ENCODE measurements at places on chromosomes 1 and 21.

DNA sequence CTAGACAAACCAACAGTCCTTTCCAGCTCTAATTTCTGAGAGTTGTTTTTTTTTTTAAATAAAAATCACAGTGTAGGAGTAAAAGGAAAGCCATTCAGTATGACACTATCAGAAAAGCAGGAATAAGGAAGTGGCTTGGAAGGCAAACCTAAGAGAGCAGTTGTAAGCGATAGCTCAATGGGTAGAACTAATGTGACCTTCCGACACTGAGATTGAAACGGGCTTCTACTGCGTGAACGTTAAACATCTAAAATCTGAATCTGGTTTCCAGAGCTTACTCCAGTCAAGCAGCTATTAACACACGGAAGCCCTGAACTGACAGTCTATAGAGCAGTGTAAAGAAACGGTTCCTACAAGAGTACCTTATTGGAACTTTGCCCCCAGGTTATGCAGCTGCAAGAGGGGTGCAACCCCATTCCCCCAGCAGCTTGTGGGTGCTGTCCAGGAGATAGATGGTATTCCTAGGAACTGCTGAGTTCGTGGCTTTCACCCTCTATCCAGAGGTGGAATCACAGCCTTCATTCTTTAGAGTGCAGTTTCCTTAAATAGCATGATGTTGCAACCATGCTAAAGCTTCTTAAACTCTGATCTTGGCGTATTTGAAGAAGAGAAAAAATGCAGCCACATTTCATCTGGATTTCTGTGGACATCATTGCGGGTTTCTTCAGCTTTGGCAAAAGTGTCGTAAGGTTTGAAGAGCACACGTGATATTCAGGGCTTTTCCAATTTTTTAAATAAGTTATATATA, 3.3 kb upstream of the IRF2BP2 start:
- no peak for DNase-seq

DNA sequence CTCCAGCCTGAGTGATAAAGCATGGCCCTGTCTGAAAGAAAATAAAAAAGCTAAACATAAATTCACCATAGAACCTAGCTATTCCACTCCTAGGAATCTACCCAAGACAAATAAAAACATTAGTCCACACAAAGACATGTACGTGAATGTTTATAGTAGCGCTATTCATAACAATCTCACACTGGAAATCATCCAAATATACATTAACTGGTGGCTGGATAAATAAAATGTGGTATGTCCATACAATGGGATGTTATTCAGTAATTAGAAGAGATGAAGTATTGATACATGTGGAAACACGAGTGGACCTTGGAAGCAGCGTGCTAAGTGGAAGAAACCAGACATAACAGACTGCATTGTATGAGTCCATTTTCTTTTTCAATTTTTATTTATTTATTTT, 29.7 kb downstream of the RIPPLY3 start:
- no peak for DNase-seq

GRCh38 chr1:114671011-114671938, 1.4 kb upstream of the DENND2C start:
- no peak for DNase-seq

DNA sequence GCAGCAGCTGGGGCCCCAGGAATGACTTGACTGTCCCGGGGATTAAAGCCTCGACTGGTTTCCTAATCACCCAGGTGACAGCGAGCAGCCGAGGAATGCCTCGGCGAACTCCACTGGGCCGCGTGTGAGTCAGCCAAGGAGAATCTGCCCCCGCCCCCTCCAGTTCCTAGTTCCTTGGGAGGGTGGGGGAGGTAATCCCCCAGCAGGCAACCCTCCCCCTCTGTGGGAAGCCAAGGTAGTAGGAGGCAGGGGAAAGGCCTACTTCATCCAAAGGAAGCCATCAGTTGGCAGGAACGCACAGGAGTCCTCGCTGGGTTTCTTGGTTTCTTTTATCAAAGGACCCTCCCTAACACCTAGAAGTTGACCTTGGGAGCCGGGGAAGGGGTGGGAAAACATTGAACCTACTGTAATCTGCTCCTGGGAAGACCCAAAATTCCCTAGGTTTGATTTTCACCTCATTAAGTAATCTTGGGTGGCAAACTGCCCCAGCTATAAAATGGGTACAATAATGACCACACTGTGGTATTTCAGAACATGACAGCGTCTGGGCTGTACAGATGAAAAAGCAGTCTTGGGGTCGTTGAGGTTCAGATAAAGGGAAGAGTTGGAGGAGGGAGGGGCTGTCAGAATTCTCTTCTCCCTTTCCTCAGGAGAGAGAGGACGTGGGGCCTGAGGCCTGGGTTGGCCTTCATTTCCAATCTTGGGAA, 1.4 kb downstream of the TENT5B start:
- no peak for DNase-seq

GRCh38 chr1:40592107-40592803, 60.8 kb downstream of the ZNF684 start:
- DNase-seq, result no peak

DNA sequence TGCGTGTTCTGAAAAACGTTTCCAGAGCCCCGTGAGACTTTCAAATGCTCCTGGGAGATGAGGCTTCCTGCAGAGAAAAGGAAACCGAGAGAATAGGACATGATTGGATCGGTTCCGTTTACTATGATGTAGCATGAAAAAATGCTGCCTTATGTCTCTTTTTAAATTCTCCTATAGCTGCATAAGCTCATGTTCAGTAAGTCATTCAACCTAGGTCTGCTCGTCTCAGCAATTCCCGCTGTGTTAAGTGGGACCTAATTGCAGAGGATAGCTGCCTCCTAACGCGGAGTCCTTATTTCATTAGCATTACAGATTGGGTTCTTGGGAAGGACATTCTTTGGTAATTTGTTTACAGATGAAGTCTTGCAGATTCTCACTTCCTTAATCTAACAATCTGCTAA, 165.3 kb downstream of the GALNT2 start:
- no peak for DNase-seq

- DNase-seq, result peak; percentile 48
Observed at GRCh38 chr1:1058921-1059493, 15.1 kb downstream of the RNF223 start.

- no peak for DNase-seq
Observed at GRCh38 chr1:59502009-59502691, 205.3 kb downstream of the FGGY start.

DNA sequence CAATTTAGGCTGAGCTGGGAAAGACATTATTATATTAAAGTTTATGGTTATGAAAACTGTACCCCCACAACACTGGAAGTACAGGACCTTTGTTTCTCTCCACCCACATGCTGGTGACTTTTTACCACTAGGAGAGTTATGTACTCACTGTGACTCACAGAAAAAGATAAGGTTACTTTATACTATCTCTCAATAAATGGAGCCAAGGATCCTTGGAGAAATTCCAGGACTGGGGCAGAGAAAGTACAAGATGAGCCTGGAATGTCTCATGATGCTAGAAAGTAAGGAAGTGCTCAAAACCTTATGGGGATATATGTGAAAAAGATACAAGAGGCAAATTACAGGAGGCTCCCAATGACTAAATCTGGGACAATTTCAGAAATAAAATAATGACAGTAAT, 63.9 kb upstream of the C1orf105 start:
- no peak for DNase-seq

DNA sequence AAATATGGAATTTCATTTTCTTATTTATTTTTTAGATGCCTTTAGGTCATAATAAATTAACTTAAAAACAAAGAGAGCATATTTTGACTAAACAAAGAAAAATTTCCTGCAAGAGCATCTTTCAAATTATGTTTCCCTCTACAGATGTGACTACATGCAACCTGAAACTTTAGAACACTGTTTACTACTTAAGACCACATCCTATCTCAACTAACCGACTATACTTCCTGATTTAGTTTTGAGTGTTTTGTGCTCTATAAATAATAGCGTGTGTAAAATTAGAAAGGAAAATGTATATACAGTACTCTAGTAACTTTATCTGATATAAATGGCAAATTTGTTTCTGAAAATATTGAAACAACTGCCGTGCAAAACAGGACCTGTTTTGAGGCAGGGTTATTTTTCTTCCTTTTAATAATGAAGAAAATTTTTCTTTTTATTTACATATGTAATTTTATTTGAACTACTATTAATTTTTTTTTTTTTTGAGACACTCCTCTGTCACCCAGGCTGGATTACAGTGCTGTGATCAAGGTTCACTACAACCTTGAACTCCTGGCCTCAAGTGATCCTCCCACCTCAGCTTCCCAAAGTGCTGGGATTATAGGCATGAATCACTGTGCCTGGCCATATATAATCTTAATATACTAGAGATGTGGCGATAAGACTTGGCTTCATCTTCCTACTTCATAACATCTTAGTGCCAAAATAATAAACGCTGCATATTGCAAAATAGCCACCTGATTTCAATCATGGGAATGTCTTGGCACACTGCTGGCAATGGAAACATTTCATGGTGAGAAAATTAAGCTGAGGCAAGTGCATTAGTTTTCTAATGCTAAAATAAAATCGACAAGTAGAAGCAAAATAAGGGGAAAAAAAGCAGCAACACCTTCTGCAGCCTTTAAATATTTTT, 12.3 kb downstream of the ZRANB2 start:
- DNase-seq, result no peak

- DNase-seq, result no peak
Observed at GRCh38 chr1:185654952-185655314, 79.3 kb upstream of the HMCN1 start.

- DNase-seq, result no peak
Observed at GRCh38 chr1:82299056-82299455, 498.3 kb downstream of the ADGRL2 start.

GRCh38 chr1:243851257-243851756, 1.3 kb upstream of the AKT3 start:
- no peak for DNase-seq

GRCh38 chr1:222084996-222085395, 343.1 kb upstream of the DUSP10 start:
- no peak for DNase-seq
